ENCODE measurements at places on chromosomes 1 and 21. TPM values are rescaled to one million over a fixed set of nuclear protein-coding genes. Genes with fewer than 3 reads are reported as not detected.
A peak's percentile ranks its signal among the peaks of the same experiment; 100 is the strongest.

- DNase-seq: no peak
Measured at GRCh38 chr21:21632926-21633325, 634.7 kb downstream of the NCAM2 start.

GRCh38 chr21:17925000-17925610 is 105.9 kb upstream of the C21orf91 start:
- peak; percentile 39 for DNase-seq

DNA sequence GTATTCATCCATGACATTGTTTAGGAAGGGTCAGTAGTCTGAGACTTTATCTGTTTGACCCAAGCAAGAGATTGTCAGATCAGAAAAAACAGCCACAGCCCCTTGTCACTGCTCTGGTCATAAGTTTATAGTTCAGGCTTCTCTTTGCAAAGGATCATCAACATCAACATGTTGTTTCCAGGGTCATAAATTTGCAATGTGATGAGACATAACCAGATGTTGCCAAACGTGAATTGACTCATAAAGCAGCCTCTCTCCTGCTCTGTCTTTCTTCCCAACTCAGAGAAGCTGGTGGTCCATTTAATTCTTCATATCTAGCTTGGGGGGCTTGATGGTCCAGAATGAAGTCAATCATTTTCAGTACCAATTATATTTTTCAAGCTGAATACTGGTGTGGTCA is 507.2 kb upstream of the PBX1 start:
- no peak for DNase-seq

GRCh38 chr1:64601207-64601606 is 131.3 kb downstream of the CACHD1 start:
- no peak for DNase-seq

- no peak for DNase-seq
Measured at GRCh38 chr1:116944613-116945012, 34.9 kb downstream of the PTGFRN start.

- no peak for DNase-seq
Measured at GRCh38 chr1:216176970-216177369, 246.3 kb downstream of the USH2A start.

GRCh38 chr1:216523449-216524190 is 100.4 kb upstream of the USH2A start:
- no peak for DNase-seq

DNA sequence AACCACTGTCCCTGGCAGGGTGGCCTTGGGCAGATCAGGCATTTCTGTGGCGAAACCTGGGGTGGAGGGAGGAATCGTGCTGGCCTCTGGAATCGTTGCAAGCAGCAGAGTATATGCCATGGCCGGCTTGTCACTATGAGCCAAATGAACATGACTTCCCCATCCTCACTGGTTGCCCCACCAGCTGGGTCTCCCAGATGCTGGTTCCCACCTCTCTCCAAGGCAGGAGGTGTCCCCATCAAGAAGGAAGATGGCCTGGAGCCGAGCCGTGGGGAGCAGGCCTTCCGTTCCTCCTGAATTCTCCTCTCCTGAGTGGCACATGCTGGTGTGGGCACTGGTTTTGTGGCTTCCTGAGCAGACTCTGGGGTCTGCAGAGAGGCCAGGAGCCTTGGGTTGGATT is 60.2 kb upstream of the ACTRT2 start:
- DNase-seq: no peak

DNA sequence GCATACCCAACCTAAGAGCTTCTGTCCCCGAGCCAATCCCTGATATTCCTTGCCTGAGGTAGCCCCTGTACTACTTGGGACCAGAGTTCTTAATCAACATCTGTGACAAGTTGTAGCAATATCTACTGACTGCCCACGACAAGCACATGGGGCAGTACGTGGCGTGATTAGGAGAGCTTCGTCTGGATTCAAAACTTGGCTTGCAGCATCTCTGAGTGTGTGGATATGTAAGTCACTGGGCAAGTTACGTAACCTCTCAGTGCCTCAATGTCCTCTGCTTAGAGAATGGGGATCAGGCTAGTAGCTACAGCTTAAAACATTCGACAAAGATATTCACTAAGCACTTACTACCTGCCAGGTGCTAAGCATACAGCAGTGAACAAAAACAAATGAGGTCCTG is 5.0 kb downstream of the HSPG2 start:
- no peak for DNase-seq

- no peak for DNase-seq
Measured at GRCh38 chr1:61776091-61776490, 33.8 kb downstream of the PATJ start.

GRCh38 chr1:15388201-15388880 is 21.3 kb upstream of the EFHD2 start:
- peak; percentile 23 for DNase-seq

- peak; percentile 83 for DNase-seq
Measured at GRCh38 chr1:2477791-2478499, 1.9 kb downstream of the PLCH2 start.

DNA sequence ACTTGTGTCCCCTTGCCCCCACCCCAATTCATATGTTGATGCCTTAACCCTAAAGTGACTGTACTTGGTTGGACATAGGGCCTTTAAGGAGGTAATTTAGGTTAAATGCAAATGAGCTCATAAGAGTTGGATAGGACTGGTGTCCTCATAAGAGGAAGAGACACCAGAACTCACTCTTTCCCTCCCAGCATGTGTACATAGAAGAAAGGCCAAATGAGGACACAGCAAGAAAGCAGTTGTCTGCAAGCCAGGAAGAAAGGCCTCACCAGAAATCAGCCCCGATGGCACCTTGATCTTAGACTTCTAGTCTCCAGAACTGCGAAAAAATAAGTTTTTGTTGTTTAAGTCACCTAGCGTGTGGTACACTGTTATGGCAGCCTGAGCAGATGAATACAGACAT is 45.5 kb downstream of the RAB3GAP2 start:
- DNase-seq: no peak

DNA sequence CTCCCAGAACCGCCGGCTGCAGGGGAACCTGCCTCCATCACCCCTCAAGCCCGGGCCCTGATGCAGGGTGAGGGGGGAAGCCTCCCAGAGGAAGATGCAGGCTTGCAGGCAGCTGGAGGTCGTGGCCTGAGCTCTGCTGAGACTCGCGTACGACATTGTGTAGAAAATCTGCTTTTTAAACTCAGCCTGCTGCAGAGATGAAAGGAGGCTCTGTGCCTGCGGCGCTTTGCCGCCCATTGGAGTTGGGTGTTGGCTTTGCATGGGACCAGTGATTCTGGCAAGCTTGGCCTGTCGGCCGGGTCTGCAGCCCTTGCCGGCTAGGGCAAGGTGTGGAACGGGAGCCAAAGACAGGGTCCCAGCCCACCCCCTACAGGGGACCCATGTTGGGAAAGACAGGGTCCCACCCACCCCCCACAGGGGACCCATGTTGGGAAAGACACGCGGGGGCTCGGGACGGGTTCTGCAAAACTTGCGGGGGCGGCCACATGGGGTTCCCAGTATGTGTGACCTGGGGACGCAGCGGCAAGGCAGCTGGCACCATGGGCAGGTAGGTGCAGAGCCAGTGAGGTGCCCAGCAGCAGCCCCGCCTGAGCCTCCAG is 55.6 kb downstream of the SLX9 start:
- no peak for DNase-seq

DNA sequence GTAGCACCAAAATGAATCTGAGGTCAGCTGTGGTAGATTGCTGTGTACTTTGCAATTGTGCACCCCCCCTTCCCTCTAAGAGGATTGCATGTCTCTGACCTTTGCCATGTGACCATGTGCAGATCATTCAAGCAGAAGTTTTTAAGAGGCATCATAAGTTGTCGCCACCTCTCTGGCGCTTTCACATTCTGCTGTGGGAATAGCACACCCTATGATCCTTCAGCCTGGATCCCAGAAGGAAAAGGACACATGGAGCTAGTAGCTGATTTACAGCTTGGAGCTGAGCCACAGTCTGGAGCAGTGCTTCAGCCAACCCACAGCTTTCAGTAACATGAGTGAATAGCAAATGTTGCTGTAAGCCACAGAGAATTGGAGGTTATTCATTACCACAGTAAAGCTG is 158.5 kb downstream of the TSEN15 start:
- DNase-seq: peak; percentile 27

DNA sequence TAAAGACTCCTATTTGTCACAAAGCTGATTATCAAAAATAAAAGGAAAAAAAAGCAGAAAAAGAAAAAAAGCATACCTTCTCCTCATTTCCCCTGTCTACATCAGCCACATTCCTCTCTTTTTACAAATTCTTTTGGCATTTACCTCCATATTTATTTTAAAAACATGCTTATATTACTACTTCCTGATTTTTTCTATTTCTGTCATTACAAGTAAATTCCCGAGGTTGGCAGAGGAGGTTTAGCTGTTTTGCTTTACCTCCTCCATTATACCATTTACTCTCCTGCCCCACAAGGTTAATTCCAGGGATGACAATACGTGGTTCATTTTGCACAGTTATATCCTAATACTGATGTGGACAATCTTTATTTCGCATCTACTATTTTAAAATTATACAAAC is 26.3 kb upstream of the CD34 start:
- no peak for DNase-seq

- no peak for DNase-seq
Measured at GRCh38 chr1:77322061-77322900, 40.5 kb downstream of the AK5 start.

- DNase-seq: no peak
Measured at GRCh38 chr1:148318904-148319242, 164.2 kb downstream of the PPIAL4G start.

The GPR3 gene
- not detected for total RNA-seq

The TMPRSS3 gene
- 0.43 TPM for total RNA-seq

The LRRC38 gene
- not detected for total RNA-seq

The COL8A2 gene
- 0.55 TPM for total RNA-seq

The PEAR1 gene
- 2.9 TPM for total RNA-seq

The CDC20 gene
- total RNA-seq: 10.5 TPM

The CHODL gene
- 0.53 TPM for total RNA-seq

The LCE1B gene
- not detected for total RNA-seq

The TRIM67 gene
- not detected for total RNA-seq

Data from left colon (tissue), 2 donors.